ENCODE measurements at places on chromosomes 6 and 20. TPM values are rescaled to one million over a fixed set of nuclear protein-coding genes. Genes with fewer than 3 reads are reported as not detected.

GRCh38 chr20:19975436-19975799 is 41.7 kb upstream of the NAA20 start:
- peak overlapping the region; percentile 42 for H3K4me3 ChIP-seq
- H3K36me3 ChIP-seq: no peaks in the 10 kb centered on the region
- H3K27me3 ChIP-seq: no peaks in the 10 kb centered on the region
- DNase-seq: peak; percentile 67

DNA sequence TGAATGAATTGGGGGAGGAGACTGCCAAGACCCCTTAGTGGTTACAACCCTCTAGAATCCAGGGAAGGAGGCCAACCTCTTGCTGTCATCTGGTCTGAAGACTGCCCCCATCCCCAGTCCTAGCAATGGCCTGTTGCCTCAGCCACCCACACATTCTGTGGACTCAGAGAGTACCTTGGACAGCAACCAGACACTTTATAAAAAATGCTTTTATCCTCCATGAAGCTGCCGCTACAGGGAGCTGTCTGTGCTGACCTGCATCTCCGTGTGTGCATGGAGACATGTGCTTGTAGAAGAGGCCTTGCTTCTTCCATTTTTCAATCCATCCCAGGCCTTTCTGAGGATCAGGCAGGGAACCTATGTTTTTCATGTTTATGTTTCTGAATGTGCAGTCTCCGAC is 15.2 kb downstream of the CDH22 start:
- H3K27me3 ChIP-seq: peaks cover 4% of the 10 kb centered on the region
- H3K36me3 ChIP-seq: no peaks in the 10 kb centered on the region
- no peaks in the 10 kb centered on the region for H3K4me1 ChIP-seq
- H3K4me3 ChIP-seq: no peak overlapping the region
- no peak overlapping the region for H3K27ac ChIP-seq
- no peak for DNase-seq

The SIRPD gene
- total RNA-seq: 0.69 TPM

GRCh38 chr6:162385980-162386379 is 341.6 kb downstream of the PRKN start:
- H3K4me3 ChIP-seq: no peak overlapping the region
- H3K27ac ChIP-seq: no peak overlapping the region
- H3K4me1 ChIP-seq: no peaks in the 10 kb centered on the region
- no peaks in the 10 kb centered on the region for H3K27me3 ChIP-seq

DNA sequence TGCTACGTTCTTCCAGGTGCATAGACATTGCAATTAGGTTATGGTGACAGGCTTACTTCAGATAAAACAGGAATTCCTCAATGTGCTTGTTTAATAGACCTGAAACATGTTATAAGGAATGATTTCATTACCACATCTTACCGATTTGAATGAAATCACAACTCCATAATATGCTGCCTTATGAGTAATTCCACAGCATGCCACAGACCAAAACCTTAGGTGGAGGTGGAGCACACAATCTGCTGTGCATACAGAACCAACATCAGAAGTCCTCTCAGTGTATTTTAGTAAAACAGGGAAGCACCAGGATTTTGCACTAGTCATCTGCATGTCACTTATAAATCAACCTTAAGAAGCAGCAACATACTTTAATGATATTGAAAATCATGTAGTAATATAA is 148.9 kb upstream of the TSHZ2 start:
- H3K36me3 ChIP-seq: no peaks in the 10 kb centered on the region
- H3K27ac ChIP-seq: no peak overlapping the region
- no peaks in the 10 kb centered on the region for H3K27me3 ChIP-seq
- no peak overlapping the region for H3K4me3 ChIP-seq

The C6orf132 gene
- total RNA-seq: 26.3 TPM

The AIF1 gene
- total RNA-seq: 18.5 TPM

- H3K27ac ChIP-seq: no peak overlapping the region
- no peaks in the 10 kb centered on the region for H3K27me3 ChIP-seq
- no peak overlapping the region for H3K4me3 ChIP-seq
- no peaks in the 10 kb centered on the region for H3K36me3 ChIP-seq
Measured at GRCh38 chr6:85404564-85405174, 45.2 kb upstream of the NT5E start.

DNA sequence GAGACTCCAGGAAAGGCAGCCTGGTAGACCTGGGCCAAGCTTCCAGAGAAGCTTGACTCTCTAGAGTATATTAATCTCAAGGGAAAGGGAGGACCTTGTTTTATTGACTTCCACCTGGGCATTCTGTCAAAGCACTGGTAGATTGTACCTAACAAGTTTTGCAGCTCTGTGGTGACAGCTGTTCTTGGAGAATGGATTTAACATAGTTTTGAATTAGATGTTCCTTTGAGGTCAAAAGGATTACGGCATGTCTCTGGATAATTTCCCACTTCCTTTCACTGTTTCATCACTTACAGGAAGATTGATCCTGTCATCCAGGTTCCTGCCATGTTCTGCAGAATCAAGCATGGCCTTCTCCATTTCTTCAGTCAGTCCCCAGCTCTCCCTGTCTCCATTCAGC is 246.0 kb downstream of the PHACTR1 start:
- H3K4me3 ChIP-seq: no peak overlapping the region
- no peak for DNase-seq
- H3K27me3 ChIP-seq: no peaks in the 10 kb centered on the region
- H3K4me1 ChIP-seq: peaks cover 52% of the 10 kb centered on the region

DNA sequence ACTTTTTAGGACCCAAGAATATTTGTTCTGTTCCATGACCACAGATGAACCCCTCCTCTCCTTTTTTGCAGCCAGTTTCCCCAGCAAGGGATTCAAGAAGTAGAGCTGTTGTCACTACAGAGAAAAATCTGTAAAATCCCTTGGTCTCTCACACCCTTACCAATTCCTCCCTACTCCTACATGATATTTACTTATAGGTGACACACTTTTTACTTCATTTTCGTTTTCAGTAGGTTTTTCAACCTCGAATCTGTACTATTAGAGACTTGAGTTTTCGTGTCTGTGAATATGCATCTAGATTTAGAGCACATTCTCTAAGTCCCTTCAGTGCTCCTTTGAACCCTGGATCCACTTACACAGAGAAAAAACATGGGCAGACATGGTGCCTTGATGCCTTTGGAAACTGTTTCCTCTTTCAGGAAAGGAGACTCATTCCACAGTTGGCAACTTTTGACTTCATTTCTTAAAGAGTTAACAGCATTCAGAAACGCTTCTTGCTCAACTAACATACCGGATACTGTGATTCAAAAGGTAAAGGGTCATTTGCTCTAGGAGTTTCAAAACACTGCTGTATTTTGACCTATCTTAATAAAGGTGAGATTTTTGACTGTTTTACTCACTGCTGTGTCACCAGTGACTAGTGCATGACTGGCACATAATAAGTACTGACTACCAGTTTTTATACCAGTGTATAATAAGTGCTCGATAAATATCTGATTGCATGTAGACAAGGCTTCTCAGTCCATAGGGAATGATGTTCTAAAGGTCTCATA is 50.6 kb downstream of the LAMA4 start:
- DNase-seq: no peak
- H3K4me3 ChIP-seq: no peak overlapping the region
- H3K27me3 ChIP-seq: no peaks in the 10 kb centered on the region
- H3K27ac ChIP-seq: peak overlapping the region; percentile 65
- no peaks in the 10 kb centered on the region for H3K36me3 ChIP-seq

The MSH5 gene
- total RNA-seq: 52.4 TPM

The ATP6V1G2 gene
- total RNA-seq: 1.1 TPM

- no peaks in the 10 kb centered on the region for H3K27me3 ChIP-seq
- no peak overlapping the region for H3K27ac ChIP-seq
- H3K36me3 ChIP-seq: no peaks in the 10 kb centered on the region
- no peak for DNase-seq
- no peak overlapping the region for H3K4me3 ChIP-seq
- no peaks in the 10 kb centered on the region for H3K4me1 ChIP-seq
Measured at GRCh38 chr6:21098744-21099143, 494.8 kb upstream of the SOX4 start.

- no peak for DNase-seq
- no peaks in the 10 kb centered on the region for H3K36me3 ChIP-seq
- H3K27ac ChIP-seq: no peak overlapping the region
- no peaks in the 10 kb centered on the region for H3K4me1 ChIP-seq
- H3K4me3 ChIP-seq: no peak overlapping the region
- H3K27me3 ChIP-seq: no peaks in the 10 kb centered on the region
Measured at GRCh38 chr20:17473659-17474058, 57.5 kb downstream of the BFSP1 start.

The NMBR gene
- total RNA-seq: not detected

- no peaks in the 10 kb centered on the region for H3K27me3 ChIP-seq
- H3K27ac ChIP-seq: no peak overlapping the region
- H3K36me3 ChIP-seq: no peaks in the 10 kb centered on the region
- H3K4me1 ChIP-seq: peaks cover 8% of the 10 kb centered on the region
- no peak overlapping the region for H3K4me3 ChIP-seq
Measured at GRCh38 chr6:16851758-16852157, 90.5 kb upstream of the ATXN1 start.

DNA sequence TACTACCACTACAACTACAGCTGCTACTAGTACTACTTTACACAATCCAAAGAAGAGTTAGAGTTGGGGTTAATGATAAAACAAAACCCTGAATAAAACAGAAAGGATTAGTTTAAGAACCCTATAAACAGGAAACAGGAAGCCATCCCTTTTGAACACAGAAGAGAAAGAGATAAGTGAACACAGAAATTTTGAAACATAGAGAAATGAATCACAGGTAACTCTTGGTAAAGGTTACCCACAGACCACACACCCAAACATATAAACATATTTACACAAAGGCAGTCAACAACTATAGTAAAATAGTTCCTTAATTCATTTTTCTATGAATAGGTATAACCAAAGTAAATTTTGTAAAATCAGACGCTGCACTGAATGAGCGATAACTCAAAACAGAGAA is 98.1 kb downstream of the RNGTT start:
- no peak for DNase-seq
- H3K4me3 ChIP-seq: no peak overlapping the region
- H3K27me3 ChIP-seq: no peaks in the 10 kb centered on the region
- H3K27ac ChIP-seq: no peak overlapping the region
- no peaks in the 10 kb centered on the region for H3K4me1 ChIP-seq
- no peaks in the 10 kb centered on the region for H3K36me3 ChIP-seq

DNA sequence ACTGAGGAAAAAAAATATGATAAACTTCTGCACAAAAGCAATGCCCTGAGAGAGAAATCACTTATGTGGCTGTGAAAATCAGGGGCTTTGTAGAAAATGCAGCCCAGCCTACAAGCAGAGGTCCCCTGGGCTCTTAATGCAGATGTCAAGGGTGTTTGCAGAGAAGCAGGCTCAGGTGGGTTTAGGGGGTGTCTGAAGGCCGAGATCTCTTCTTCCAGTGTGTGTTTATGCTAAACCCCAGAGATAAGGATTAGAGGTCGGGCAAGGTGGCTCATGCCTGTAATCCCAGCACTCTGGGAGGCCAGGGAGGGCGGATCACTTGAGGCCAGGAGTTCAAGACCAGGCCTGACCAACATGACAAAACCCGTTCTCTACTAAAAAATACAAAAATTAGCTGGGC is 78.5 kb downstream of the TMEM242 start:
- no peak for DNase-seq
- H3K4me3 ChIP-seq: no peak overlapping the region
- H3K27ac ChIP-seq: no peak overlapping the region
- H3K4me1 ChIP-seq: no peaks in the 10 kb centered on the region
- H3K27me3 ChIP-seq: no peaks in the 10 kb centered on the region
- no peaks in the 10 kb centered on the region for H3K36me3 ChIP-seq

The GMPR gene
- 12.9 TPM for total RNA-seq

DNA sequence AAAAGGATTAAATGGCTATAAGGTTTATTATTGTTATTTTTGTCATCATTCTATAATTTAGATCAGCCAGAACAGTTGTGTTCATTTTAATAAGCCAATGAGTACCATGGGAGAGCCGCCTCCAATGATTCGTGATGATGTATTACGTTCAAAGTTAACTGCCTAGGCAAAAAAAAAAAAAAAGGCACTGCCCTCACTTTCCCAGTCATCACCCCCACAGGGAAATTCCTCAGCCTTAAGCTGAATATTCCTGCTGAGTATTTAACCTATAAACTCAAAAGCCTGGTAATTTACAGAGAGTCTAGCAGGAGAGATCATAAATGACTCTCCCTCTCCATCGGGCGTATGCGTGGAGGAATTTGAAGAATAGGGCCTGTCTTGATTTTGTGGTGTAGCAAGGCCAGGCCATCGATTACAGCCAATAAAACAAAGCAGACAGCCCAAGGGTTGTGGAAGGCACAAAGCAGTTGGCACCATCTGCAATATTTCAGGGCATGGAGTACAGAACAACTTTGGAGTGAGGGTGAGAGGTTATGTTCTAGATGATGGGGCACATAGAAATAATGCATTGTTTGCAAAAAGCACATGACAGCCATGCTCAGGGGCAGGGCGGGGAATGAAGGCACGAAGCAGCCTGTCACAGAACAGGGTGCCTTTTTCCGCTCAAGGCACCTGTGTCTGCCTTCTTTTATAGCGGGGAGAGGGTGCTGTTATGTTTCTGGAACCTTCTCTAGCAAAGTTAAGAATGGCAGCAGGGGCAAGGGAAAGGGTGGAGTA is 138.2 kb upstream of the DTNBP1 start:
- no peak overlapping the region for H3K4me3 ChIP-seq
- H3K27me3 ChIP-seq: no peaks in the 10 kb centered on the region
- no peaks in the 10 kb centered on the region for H3K4me1 ChIP-seq
- DNase-seq: no peak

DNA sequence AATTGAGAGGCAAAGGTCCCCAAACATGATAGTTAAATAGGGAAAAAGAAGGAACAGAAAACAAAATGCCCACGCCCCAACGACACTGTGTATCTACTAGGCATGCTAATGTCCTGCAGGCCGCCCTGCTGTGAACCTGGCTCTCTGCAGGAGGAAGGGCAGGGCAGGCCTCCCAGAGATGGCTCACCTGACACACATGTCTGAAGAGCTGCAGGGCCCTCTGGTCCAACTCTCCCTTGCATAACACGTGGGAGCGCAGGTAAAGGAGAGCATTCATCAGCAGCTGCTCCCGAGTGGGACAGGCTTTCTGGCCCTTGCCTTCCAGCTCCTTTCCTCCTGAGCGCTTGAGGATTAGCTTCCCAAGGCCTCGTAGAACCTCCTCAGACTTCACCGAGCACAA is 53.7 kb upstream of the LYRM2 start:
- H3K36me3 ChIP-seq: peaks cover 17% of the 10 kb centered on the region
- H3K4me1 ChIP-seq: no peaks in the 10 kb centered on the region
- H3K27ac ChIP-seq: no peak overlapping the region
- no peak for DNase-seq
- no peaks in the 10 kb centered on the region for H3K27me3 ChIP-seq
- H3K4me3 ChIP-seq: no peak overlapping the region

DNA sequence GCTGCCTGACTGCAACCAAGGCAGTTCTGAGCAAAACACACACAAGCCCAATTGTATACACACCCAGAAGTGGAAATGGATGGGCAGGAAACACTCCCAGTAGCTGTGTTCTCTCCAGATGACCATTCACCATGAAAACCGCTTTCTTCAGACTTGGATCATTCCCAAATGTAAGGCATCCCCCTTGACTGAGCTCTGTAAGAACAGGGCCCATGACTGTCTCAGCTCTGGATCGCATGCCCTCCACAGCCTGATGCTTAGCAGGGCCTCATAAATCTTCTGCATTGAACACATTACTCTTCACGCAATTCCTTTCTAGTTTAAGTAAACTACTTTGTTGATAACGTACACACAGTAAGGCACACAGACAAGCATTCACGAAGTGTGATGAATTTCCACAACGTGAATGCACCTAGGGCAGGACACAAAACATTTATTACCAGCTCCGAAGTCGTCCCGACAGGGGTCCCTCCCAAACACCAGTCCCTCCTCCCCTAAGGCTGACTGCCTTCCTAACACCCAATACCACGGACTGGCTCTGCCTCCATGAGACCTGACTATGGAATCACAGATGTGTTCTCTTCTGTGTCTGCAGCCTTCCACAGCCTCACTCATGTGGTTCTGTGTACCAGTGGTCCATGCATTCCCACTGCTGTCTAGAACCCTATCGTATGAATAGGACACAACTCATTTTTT is 31.7 kb downstream of the BMP7 start:
- no peak overlapping the region for H3K4me3 ChIP-seq
- H3K4me1 ChIP-seq: no peaks in the 10 kb centered on the region
- H3K27ac ChIP-seq: no peak overlapping the region
- no peaks in the 10 kb centered on the region for H3K36me3 ChIP-seq

Measured in upper lobe of left lung (tissue), 6 donors.